ENCODE measurements at places on chromosomes 2 and 18.

GRCh38 chr18:50192995-50193795 is 1.8 kb downstream of the MYO5B start:
- DNase-seq, result peak; percentile 23

- no peak for DNase-seq
Observed at GRCh38 chr2:6787376-6787775, 78.3 kb downstream of the CMPK2 start.

DNA sequence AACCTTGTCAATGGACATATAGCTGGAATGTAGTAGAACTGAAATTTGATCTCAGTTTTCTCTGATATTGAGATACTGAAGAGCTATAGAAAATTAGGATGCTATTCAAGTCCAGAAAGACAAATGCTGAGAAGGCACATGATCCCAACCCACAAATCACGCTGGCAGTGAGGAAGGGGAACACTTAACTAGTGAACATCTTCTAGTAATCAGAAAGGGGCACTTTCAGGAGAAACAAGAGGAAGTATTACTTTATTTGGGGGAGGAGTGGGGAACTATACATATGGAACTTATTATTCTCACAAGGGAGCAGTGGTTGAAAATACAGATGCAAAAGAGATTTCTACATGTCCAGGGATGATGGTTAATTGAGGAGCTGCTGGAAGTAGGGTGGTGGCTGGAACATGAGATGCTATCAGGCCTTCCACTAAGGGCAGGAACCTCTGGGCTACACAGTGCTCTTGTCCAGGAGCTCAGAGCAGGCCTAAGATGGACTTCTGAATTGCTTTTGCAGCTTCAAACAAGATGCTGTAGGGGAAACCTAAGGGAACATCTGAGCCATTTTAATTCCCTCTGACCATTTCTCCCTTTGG is 79.3 kb downstream of the TGFA start:
- no peak for DNase-seq

DNA sequence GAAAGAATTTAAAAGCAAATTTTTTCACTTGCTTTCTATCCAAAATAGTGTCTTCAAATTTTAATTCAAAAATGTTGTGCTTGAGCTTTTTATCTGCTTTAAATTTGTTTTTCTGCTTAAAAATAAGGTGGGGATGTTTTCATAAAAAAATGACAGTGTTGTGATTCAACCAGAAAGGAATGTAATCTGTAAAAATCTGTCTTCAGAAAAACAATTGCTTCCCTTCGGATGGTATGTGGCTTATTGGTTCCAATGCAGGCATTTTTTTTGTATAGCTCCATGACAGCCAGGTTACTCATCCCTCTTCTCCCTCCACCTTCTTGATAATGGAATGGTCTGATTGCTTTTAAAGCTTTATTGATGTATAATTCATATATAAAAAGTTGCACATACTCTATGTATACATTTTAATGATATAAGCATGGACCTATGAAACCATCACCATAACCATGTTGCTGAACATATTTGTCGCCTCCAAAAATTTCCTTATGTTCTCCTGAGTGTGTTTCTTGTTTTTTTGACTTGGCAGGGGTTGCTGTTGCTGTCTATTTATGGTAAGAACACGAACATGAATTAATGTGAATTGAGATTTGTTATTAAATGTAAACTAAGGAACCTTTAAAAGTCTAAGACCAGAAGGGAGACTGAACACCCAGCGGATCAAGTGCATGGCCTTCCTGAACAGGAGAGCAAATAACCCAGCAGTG is 363.7 kb upstream of the SPHKAP start:
- no peak for DNase-seq

- DNase-seq, result no peak
Observed at GRCh38 chr18:68962623-68963022, 164.7 kb downstream of the CCDC102B start.
